Thyroid gland (tissue), 4 donors: ENCODE measurements at places on chromosomes 5 and 9. TPM values are rescaled to one million over a fixed set of nuclear protein-coding genes. Genes with fewer than 3 reads are reported as not detected.

Gene CDH18
- not detected for total RNA-seq

DNA sequence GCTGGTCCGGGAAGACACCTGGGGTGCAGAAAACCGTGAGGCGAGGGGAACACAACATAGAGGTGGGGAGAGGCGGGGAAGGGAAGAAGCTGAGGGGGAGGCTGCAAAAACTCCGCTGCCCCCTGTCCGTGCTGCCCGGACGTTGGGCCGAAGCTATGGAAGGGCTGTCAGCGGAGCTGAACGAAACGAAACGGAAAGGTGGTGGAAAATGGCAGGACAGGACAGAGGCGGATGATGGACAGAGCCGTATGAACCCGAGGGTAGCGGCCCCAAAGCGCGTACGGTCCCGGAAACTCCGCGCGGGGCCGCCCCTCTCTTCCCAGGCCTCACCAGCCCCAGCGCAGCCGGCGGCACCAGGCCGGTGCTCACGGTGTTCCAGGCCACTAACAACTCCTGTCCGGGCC is 272 bp downstream of the ANAPC2 start:
- H3K4me1 ChIP-seq = peaks cover 30% of the 10 kb centered on the region
- peak overlapping the region; percentile 86 for H3K27ac ChIP-seq
- H3K36me3 ChIP-seq = peaks cover 32% of the 10 kb centered on the region
- no peaks in the 10 kb centered on the region for H3K27me3 ChIP-seq

GRCh38 chr5:150703762-150704161 is 2.9 kb upstream of the RBM22 start:
- no peak for DNase-seq
- H3K4me1 ChIP-seq = peaks cover 18% of the 10 kb centered on the region
- no peaks in the 10 kb centered on the region for H3K27me3 ChIP-seq
- H3K36me3 ChIP-seq = peaks cover under 1% of the 10 kb centered on the region
- no peak overlapping the region for H3K27ac ChIP-seq
- H3K4me3 ChIP-seq = no peak overlapping the region

DNA sequence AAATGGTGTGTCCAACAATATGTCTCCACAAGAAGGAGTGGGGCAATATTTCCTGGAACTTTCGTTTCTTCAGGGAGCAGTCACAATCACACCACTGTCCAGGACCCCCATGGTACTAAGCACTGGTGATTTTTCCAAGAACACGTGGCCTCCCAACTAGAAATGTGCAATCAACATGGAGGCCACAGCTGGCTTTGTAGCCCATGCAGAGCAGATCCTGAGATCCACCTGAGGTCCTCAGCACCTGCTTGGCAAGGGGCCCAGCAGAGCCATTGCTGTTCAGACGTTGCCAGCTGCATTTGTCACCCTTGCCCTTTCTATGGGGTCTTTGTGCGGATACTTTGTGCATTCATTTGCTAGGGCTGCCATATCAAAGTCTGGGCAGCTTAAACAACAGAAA is 334.5 kb upstream of the IRX4 start:
- no peaks in the 10 kb centered on the region for H3K27me3 ChIP-seq
- H3K36me3 ChIP-seq = no peaks in the 10 kb centered on the region
- no peaks in the 10 kb centered on the region for H3K4me1 ChIP-seq
- H3K4me3 ChIP-seq = no peak overlapping the region
- DNase-seq = no peak

GRCh38 chr9:134366223-134367031 is 40.2 kb downstream of the RXRA start:
- no peaks in the 10 kb centered on the region for H3K36me3 ChIP-seq
- peak; percentile 96 for DNase-seq
- peaks cover 66% of the 10 kb centered on the region for H3K4me1 ChIP-seq
- no peaks in the 10 kb centered on the region for H3K27me3 ChIP-seq
- H3K4me3 ChIP-seq = no peak overlapping the region
- H3K27ac ChIP-seq = peak overlapping the region; percentile 26
